ENCODE measurements at places on chromosomes 6 and 20. TPM values are rescaled to one million over a fixed set of nuclear protein-coding genes. Genes with fewer than 3 reads are reported as not detected.

- no peak for DNase-seq
Observed at GRCh38 chr20:8670893-8671215, 398.0 kb upstream of the PLCB4 start.

- no peak for DNase-seq
Observed at GRCh38 chr6:125828476-125829039, 37.8 kb downstream of the NCOA7 start.

DNA sequence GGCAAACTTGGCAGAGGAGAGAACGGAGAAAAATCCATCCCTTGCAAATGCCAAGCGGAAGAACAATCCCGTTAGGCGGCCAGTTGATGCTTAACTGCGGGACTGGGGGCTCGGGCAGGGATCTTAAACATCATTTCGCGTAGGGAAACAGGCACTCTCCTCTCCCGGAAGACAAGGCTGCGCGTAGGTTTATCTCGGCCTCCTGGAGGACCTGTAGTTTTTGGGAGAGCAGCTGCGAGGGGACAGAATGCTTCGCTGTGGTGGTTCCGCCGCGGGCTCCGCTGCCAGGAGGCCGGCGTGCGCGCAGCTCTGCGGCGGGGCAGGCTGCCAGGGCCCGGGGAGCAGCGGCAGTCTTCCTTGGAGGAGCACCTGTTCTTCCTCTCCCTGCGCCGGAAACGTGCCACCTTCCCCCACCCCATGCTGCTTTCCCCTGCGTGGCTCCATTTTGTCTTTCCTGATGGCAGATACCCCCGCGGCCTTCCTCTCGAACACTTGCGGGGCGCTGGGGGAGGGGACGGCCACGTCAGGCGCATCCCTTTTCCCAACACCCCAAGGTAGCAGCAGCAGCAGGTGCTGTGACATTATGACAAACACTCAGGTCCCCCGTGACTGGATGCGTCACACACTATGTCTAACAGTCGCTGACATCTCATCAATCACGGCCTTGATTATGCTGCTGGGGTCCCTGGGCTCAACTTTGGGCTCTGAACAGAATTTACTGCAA is 230.7 kb upstream of the BTBD3 start:
- DNase-seq: no peak

The FUT9 gene
- total RNA-seq: not detected

The AARS2 gene
- 13.5 TPM for total RNA-seq

The CD109 gene
- 0.11 TPM for total RNA-seq

- DNase-seq: no peak
Observed at GRCh38 chr20:24190905-24191304, 202.3 kb upstream of the GGTLC1 start.

DNA sequence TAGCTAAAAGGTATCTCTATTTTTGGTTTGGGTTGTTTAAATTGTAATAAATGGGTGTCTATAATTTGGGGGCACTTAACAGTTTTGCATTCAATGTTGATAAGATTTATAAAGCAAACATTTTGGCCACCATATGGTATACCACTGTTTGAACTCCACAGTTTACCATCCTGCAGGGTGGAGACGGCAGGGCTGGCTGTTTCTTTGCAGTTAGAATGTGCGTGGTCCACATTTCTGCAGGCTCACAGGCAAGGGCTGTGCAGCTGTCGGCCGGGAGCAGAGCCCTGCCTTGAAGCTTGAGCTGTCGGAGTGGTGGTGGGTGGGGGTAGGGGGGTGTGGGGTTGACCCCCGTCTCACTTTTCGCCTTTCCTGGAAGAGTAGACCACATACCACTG is 135.9 kb downstream of the CDH4 start:
- DNase-seq: no peak

The HRH3 gene
- not detected for total RNA-seq

DNA sequence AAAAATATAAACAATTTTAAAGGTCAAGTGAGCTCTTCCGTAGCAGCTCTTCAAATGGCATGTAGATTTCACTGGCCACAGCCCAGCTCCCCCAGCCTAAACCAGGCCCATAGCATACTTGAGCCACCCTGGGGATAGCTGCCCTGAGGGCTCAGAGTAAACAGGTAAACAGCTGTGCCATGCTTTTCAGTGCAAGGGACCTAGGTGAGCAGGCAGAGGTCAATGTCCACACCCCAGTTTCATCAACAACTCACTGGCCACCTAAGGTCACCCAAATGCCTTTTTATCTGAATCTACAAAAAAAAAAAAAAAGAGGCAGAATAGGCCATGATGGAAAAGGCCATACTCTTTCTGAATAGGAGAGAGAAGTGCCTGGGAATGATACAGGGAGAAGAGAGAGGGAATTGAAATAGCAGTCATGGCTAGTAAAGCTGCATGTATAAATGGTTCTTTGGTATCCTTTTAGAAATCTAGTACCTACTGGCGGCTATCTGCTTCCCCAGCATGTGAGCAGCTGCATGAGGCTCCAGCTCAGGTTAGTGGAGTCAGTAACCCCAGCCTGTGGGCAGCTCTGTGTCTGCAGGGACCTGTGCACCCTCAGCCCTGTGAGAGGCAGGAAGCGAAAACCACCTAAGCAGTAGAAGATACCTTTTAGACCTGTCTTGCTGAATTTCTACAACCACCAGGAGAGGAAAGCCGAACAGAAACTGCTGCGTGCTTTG is 77.0 kb downstream of the FOXA2 start:
- no peak for DNase-seq

- DNase-seq: no peak
Observed at GRCh38 chr20:52532674-52533073, 341.1 kb upstream of the ZFP64 start.

DNA sequence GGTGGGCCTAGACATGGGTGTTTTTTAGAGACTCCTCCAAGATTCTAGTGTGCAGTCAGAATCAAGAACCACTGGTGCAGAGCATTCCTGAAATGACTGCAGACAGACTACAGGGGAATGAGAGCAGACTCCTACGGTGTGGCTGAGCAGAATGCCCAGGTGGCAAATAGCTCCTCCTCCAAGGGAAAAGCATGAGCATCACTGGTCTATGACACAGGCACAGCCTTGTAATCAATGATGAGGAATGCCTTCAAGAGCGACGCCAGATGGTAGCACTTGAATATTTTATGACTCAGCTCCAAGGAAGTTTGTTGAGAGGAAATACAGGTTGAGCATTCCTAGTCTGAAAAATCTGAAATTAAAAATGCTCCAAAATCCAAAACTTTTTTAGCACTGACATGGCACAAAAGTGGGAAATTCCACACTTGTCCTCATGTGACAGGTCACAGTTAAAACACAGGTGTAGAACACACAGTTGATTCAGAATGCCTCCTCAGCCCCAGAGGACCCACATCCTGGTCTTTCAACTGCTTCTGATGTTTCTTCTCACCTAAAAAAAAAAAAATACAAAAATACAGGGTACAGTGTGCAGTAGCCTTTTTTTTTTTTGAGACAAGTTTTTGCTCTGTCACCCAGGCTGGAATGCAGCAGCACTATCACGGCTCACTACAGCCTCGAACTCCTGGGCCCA is 10.6 kb upstream of the FAM8A1 start:
- DNase-seq: no peak

The PROKR2 gene
- not detected for total RNA-seq

- DNase-seq: peak; percentile 84
Observed at GRCh38 chr6:37705239-37706051, 7.8 kb upstream of the MDGA1 start.
